Uterine smooth muscle cell (primary cell): ENCODE measurements at places on chromosomes 6 and 20. TPM values are rescaled to one million over a fixed set of nuclear protein-coding genes. Genes with fewer than 3 reads are reported as not detected.

Gene RBCK1
- total RNA-seq, result 75.1 and 114 TPM in 2 replicates

Gene BCAS4
- 14.2 and 17.9 TPM in 2 replicates for total RNA-seq

Gene BMP5
- total RNA-seq, result not detected in 2 replicates

Gene SNX3
- total RNA-seq, result 237 and 252 TPM in 2 replicates

Gene TINAG
- total RNA-seq, result not detected in 2 replicates

Gene PEX7
- total RNA-seq, result 14.9 and 15.0 TPM in 2 replicates

Gene TRDN
- not detected in 2 replicates for total RNA-seq

Gene ANKRD6
- total RNA-seq, result 2.0 and 2.7 TPM in 2 replicates

Gene PRKN
- 2.9 and 3.4 TPM in 2 replicates for total RNA-seq

Gene FAM83B
- total RNA-seq, result 0.12 and 0.33 TPM in 2 replicates

Gene CALHM6
- total RNA-seq, result 0.62 and 0.89 TPM in 2 replicates

Gene GINS1
- 6.0 and 21.8 TPM in 2 replicates for total RNA-seq

Gene GGTLC1
- not detected in 2 replicates for total RNA-seq

Gene CUTA
- 109 and 129 TPM in 2 replicates for total RNA-seq

Gene PSMB9
- 26.7 and 30.7 TPM in 2 replicates for total RNA-seq

Gene RRP36
- 81.2 and 132 TPM in 2 replicates for total RNA-seq

Gene POLR1H
- total RNA-seq, result 34.8 and 39.0 TPM in 2 replicates

Gene CAGE1
- under 0.01 and 0.11 TPM in 2 replicates for total RNA-seq

Gene DOK5
- total RNA-seq, result 14.6 and 15.6 TPM in 2 replicates

Gene LINC00237
- total RNA-seq, result not detected in 2 replicates

Gene ZNF76
- total RNA-seq, result 17.9 and 22.0 TPM in 2 replicates
